ENCODE measurements at places on chromosomes 5 and 9.
A peak's percentile ranks its signal among the peaks of the same experiment; 100 is the strongest.

DNA sequence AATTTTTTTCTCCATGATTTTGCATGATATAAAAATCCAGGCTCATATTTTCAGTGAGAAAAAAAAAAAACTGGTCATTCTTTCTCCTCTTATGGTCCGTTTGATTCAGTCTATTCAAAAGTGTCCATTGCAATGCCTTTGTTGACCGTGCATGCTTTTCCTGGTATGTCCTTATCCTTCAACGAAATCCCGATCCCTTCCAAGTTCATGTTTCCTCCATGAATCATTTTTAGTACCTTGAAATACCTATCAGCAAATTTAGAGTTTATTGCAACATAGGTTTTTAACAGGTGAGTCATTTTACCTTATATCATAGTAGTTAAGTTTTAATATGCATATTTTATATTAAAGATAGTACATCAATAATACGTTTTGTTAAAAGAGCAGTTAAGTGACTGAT, 773.8 kb upstream of the CHD1 start:
- DNase-seq, result no peak

GRCh38 chr9:14347406-14348122, 33.6 kb upstream of the NFIB start:
- DNase-seq, result no peak

DNA sequence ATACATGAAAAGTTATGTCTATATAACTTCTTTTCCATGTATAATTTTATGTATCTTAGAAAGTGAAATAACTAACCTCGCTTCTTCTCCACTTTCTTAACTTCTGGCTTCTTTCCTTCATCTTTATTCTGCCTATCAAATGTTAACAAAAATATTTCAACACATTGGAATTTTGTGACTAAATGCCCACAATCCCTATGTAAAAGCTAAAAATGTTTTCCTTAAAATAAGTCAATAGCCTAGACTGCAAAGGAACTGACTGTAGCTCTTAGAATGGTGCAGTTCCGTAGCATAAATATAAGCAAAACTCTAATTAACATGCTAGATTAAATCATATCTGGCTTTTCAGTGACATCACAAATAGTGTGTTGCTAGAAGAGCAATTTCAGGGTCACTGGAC, 40.9 kb downstream of the PSIP1 start:
- DNase-seq, result no peak

DNA sequence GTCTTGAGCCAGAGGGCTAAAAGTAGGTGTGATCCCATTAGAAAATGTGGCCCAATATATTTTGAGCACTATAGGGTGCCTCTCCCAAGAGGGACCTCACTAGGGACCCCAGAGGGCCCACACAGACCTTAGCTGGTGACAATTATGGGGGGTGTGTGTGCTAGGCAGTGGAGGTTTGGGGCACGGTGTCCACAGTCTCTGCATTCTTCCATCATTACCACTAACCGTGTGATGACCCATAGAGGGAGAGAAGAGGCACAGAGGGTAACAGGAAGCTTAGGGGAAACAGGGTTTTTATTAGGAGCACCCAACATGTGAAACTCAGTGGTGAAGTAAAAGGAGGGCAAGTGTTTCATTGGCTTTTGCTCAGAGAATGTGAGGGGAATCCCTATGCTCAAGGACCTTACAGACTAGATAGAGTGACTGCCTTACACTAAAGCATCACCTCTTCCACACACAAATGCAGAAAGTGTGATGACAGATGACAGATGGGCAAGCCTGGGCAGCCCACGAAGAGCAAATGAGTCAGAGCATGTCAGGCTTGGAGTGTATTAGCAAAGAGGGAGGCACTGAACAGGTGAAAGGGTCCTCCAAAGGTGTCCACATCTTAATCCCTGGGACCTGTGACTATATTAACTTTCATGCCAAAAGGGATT, 2.5 kb upstream of the ACTL7A start:
- no peak for DNase-seq

GRCh38 chr5:128750155-128750554, 212.1 kb upstream of the FBN2 start:
- no peak for DNase-seq

DNA sequence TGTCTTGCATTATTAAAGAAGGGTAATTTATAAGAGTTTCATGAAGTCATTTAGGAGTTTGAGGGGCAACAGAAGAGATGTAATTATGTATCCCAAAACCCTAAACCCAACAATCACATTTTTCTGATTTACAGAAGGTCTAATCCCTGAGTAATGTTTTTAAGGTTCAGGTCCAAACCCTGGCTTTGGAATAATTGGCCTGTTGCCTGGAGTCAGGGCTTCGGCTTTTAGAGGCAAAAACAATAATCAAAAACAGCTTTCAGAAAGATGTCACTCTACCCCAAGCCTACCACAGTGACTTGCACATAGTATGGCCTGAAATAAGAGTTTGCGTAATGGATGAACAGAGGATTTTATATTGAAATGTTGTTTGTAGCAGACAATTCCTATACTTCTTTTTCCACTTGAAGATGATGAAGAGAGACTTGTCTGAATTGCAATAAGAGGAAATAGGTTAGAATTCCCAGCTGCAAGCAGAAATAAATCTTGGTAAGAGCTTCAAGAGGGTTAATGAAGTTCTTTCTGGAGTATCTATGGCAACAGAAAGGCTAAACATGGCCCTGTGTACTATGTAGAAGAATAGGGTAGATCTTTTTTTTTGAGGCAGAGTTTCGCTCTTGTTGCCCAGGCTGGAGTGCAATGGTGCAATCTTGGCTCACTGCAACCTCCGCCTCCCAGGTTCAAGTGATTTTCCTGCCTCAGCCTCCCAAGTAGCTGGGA, 152.0 kb downstream of the GPBP1 start:
- DNase-seq, result peak; percentile 47

DNA sequence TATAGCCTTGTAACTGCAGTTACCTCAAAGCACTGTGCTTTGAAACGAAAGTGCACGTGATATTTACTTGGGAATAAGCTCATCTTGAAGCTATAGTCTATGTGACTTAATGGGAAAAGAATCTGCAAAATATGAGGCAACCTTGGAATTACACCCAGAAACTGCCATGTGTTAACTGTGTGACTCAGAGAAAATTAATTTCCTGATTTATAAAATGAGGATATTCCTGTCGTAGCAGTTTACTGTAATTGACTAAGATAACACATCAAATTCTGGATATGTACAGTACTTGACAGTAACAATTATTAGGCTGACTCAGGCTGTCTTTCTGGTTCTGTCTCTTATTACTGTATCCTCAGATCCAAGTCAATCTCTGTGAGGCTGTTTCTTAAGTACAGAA, 1079.9 kb upstream of the ACO1 start:
- DNase-seq, result peak; percentile 90

DNA sequence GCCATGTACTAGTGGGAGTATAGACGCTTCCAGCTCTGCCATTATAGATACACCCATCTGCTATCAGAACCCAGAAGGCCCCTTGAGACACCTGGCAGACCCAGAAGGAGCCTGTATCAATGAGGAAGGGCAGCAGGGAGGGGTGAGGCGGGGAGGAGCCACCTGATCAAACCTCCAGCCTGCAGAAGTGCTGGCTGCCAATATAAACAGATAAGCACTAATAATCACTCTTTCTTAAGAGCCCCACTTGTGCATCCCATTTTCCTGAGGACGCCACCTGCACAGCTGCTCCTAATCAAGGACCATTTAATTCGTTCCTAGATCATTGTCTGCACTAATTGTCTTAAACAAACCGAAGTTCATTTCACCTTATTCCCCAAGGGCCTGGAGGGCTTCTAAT, 75.0 kb upstream of the NEK6 start:
- no peak for DNase-seq

DNA sequence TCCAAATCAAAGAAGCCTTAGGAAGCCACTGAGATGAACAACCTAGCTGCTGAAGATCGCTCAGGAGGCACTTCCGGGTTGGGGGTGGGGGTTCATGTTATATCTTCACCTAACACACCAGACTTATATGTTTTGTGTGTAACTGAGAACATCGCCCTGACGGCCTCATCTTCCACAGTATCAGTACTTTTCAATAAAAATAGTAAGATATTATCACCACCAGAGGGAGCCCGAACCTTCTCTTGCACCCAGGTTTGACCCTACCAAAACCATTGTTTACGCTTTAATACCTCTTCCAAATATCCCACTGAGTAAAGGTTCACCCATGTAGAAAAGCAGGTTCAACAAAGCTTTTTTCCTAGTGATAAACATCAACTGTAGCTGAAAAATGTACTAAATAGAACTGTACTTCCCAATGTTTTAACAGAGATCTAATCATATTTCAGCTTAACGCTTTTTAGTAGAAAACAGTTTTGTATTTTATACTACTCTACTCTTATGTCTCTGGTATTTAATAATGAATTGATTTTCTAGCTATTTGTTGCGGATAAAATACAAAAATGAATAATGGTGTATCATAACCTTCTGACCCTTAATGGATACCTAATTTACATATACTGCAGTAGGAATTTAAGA, 244.0 kb downstream of the EPB41L4A start:
- DNase-seq, result peak; percentile 15

DNA sequence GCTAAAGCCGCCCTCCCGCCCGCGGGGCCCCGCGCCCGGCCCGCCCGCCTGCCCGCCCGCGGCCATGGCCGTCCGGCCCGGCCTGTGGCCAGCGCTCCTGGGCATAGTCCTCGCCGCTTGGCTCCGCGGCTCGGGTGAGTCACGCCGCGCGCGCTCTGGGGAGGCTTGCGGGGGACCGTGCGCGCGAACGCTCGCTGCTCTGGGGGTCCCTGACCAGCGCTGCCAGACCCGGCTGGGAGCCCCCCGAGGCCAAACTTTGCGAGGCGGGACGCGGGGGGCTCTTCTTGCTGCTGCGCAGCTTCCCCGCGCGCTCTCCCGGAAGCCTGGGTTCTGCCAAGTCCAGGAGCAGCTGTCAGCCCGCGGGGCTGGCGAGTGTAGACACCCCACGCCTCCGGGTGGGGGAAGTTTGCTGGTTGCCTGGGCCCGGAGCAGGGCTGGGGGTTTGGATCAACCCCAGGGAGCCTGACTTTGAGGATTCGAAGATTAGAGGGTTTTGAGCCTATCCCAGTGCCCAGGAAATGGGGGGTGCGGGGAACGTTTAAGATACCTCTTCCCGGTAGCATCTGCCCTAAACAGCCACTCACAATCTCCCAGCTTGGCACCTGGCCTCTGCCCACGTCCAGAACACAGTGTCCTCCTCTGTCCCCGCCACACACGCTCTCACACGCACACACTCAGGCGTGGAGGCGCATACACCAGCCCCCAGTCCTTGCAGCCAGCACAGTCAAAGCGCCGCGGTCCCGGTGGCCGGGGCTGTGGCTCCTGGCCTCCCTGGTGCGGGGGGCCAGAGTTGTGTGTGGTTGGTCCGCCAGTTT, 535 bp downstream of the UNC5A start:
- DNase-seq, result no peak

GRCh38 chr5:21711866-21712758, 1141.0 kb downstream of the CDH12 start:
- peak; percentile 32 for DNase-seq

GRCh38 chr5:179840766-179841165, 17.9 kb downstream of the MRNIP start:
- DNase-seq, result no peak

DNA sequence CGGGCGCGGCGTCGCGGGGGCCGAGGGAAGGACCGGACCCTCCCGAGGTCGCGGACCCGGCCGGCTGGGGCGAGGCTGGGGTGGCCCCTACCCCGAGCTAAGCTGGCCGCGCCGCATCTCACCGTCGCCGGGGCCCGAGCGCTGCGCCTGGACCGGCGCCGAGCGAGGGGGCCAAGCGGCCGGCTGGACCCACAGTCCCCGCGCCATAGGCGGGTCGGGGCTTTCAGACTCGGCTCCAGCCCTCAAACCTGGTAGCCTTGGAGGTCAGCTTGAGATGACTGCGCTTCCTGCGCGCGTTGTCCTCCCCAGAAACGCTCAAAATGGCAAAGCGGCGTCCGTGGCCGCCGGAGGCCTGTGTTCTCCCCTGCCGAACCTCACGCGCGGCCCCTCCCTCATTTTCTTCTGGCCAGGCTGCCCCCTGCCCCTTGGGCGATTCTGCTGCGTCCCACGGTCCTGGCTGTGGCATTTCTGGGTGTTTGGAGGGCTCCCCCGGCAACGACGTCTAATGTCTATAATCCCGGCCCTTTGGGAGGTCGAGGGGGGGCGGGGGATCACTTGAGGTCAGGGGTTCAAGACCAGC, 8.7 kb upstream of the GRIN1 start:
- no peak for DNase-seq

- DNase-seq, result no peak
Observed at GRCh38 chr5:67639976-67640375, 443.4 kb upstream of the CD180 start.

GRCh38 chr5:147643142-147643541, 133.3 kb upstream of the DPYSL3 start:
- no peak for DNase-seq

DNA sequence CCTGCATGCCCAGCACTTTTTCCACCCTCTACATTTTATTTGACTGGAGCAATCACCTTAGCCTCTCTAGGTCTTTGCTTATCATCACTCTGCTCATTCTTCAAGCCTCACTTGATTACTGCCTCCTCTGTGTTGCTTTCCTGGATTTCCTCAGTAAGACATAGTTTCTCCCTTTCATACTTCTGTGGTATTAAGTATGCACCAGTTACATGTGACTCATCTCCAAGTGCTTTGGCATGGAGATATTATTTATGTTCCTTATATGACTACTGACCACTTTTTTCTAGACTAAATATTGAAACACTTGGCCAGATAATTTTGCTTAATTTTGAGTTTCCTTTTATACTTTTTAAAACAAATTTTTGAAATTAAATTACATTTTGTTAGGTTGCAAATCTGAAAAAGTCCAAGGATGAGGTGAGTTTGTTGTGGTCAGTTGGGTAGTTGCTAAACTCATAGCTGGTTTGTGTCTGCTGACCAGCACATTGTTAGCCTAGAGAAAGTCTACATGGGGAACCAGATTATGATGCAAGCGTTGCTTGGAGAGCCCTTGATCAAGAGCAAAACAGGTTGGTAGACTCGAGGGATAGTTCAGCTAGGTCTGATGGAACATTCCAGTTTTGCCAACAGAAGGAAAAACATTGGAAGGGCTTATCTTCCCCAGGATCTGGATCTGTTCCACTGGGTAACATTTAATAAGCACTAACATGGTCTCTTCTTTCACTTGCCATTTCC, 140.2 kb downstream of the TMC1 start:
- DNase-seq, result peak; percentile 32

GRCh38 chr5:43432486-43433375, 20.5 kb upstream of the CCL28 start:
- peak; percentile 47 for DNase-seq

- DNase-seq, result no peak
Observed at GRCh38 chr9:136031741-136032730, 63.1 kb downstream of the NACC2 start.

GRCh38 chr9:122020398-122020797, 72.7 kb downstream of the TTLL11 start:
- no peak for DNase-seq

- no peak for DNase-seq
Observed at GRCh38 chr9:94010980-94011533, 55.9 kb upstream of the BARX1 start.

- DNase-seq, result no peak
Observed at GRCh38 chr5:68818057-68818695, 275.6 kb upstream of the SLC30A5 start.

DNA sequence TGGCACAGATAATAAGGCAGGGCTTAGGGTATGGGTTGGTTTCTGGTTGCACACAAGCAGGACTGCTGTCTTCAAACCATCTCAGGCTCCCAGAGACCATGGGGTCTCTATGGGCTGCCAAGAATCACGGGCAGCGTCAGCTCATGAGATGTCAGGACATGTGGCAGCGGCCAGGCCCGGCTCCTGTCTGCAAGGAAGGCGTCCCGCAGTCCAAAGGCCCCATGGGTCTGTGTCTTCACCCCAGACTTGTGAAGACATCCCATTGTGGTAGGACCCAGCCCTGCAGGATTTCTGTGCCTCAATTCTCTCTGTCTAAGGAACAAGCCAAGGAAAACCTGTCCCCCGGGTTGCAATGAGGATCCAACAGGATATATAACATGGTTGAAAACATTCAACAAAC, 32.6 kb downstream of the IPPK start:
- no peak for DNase-seq
